ENCODE measurements at places on chromosomes 6 and 20.

DNA sequence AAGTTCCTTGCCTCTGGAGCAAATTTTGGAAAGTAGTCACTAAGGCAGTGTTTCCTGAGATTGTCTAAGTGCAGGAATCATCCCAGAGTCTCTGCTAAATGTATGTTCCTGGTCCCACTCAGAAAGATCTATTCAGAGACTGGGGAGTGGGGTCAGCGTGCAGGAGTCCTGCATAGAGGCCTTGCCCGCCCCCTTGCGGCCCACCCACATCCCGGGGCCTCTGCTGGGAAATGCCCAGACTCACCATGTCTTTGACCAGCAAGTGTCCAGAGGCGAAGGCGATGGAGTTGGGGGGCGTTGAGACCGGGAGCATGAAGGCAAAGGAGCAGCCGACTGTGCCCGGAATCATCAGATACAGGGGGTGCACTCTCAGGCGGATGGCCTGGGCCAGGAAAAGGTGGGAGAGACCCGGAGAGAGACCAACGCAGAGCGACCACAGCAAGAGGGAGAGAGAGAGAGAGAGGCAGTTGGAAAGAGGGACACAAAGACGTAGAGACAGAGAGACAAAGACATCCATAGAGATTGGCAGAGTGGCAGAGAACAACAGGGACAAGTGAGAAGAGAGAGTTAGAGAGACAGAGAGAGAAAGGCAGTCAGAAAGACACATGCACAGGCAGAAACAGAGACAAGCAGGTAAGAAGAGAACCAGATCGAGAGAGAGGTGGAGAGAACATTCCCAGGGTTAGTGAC lies 12.9 kb upstream of the OCSTAMP start:
- no peak for DNase-seq

- no peak for DNase-seq
These were observed 65.2 kb downstream of the CDS2 start for GRCh38 chr20:5191829-5192569.

DNA sequence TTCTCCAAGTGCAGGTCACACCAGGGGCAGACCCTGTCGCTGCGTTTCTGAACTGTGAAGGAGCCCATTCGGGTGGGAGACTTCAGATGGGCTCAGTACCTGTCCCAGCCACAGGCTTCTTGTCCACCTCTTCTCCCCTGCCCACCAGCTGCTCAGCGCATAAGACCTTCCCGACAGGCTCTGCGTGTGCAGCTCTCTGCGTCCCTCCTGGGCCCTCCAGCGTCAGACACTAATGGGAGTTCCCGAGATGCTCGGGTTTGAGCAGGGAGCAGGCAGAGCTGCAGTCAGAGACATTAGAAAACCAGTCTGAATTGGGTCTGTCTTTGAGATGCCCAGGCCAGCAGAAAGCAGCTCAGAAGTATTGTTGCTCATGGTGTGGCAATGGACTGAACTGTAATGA lies 50.4 kb downstream of the TCP11 start:
- DNase-seq = no peak

GRCh38 chr20:8036771-8037170 lies 17.2 kb upstream of the TMX4 start:
- no peak for DNase-seq

DNA sequence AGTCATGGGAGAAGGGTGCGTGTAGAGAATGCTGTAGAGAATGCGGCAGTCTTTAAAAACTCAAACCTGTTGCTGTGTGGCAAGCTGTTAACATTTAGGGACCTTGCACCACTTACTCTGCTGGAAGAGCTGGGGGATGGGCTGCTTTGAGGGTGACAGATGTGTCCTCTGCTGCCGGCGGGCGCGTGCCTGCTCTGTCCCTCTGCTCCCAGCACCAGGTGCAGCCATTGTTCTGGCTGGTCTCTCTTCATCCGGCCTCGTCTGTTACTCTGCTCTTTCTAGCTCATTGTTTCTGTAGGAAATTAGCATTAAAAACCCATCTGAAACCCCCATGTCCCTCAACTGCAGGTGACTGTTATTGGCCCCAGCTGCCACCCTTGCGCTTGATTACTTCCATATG lies 78.5 kb downstream of the CBFA2T2 start:
- DNase-seq = no peak

DNA sequence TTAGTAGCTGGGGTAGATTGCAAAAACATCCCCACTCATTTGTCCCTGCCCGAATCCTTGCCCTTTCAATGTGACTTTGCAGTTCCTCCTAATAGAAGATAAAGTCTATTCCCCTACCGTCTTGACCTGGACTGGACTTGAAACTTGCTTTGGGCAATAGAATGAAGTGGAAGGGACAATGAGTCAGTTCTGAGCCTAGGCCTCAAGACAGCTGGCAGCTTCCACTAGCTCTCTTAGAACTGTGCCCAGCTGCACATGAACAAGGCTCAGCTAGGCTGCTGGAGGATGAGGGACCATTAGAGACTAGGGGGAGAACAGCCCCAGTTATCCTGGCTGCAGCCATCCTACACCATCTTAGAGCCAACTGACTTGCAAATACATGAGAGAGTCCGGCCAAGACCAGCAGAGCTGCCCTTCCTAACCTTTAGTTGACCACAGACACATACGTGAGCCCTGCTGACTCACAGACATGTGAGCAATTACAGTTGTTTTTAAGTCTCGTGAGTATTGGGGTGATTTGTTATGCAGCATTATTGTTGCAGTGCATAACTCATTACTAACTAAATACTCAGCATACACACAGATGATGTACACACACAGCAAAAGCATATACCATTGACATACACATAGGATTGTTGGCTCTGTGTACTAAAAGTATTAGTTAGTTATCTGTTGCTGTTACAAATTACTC lies 105.5 kb downstream of the DHX35 start:
- DNase-seq = no peak

- no peak for DNase-seq
These were observed 135.9 kb downstream of the KHDRBS2 start for GRCh38 chr6:62150048-62150663.

- no peak for DNase-seq
These were observed 78.6 kb downstream of the GCLC start for GRCh38 chr6:53466257-53466656.

DNA sequence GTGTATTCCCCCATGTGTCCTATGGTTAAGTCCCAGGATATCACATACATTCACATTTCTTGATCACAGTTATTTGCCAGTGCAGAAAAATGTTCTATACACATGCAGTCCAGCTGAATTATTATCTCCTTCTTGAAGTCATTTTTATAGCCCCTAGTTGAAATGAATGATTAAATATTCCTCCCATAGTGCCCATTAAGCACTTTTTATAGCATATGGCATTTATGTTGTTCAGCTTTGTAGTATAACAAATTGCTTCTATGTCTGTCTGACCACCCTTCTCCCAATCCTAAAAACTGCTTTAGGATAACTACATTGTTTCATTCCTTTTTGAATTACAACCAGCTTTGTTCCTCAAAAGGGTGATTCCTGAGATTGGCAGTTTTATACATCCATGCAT lies 123.5 kb downstream of the ADGRB3 start:
- no peak for DNase-seq

DNA sequence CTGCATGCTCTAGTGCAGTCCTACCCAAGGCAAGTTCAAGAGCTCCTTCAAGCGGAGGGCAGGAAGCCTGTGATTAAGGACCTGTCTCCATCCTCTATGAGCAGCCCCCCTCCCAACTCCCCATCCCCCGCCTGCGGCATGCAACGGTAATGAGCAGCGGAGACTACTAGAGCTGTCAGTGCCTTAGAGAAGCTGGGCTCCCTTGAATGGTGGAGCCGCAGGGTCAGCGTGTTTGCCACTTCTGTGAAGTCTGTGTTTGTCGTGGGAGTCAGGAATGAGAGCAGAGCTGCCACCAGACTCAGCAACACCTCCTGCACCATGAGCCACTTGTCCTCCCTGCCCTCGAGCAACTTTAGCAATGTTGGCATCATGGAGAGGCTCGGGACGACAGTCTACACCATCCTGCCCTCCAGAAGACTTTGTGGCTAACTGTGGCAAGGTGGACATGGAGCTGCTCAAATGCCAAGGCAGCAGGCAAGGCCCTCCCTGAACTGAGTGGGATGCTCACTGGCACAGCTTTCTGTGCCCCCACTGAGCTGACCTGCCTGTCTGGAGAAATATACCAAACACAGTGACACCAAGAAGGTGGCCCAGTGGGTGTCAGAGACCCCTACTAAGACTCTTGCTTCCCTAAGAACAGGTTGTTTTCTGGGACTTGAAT lies 23.8 kb upstream of the SYNDIG1 start:
- DNase-seq = no peak

DNA sequence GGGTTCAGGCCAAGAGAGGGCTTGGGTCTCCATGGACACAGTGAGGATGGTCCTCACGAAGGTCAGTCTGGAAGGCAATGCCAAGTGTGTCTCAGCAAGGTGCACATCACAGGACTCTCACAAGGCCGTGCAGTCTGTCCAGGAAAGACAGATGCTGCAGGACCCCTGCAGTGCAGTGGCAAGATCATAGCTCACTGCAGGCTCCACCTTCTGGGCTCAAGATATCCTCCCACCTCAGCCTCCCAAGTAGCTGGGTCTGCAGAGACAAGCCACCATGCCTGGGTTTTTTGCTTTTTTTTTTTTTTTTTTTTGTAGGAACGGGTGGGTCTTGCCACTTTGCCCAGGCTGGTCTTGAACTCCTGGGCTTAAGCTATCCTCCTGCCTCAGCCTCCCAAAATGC lies 26.4 kb downstream of the ZMYND8 start:
- no peak for DNase-seq

DNA sequence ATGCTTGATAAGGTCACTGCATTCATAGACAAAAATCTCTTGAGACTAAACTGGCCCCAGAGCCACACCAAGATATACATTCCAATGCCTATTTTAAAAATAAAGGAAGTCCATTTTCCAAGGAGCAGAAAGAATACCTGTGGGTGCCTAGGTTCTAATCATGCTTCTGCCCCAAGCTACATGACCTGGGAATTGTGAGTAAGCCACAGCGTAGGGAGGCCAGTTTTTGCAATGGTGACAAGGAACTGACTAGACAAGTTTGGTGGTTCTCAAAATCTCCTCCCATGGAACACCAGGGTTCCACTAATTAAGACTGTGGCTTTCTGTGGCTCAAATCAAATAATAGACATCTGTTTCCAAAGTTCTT lies 83.3 kb downstream of the GMDS start:
- no peak for DNase-seq

GRCh38 chr6:47358440-47359225 lies 48.9 kb upstream of the TNFRSF21 start:
- no peak for DNase-seq

DNA sequence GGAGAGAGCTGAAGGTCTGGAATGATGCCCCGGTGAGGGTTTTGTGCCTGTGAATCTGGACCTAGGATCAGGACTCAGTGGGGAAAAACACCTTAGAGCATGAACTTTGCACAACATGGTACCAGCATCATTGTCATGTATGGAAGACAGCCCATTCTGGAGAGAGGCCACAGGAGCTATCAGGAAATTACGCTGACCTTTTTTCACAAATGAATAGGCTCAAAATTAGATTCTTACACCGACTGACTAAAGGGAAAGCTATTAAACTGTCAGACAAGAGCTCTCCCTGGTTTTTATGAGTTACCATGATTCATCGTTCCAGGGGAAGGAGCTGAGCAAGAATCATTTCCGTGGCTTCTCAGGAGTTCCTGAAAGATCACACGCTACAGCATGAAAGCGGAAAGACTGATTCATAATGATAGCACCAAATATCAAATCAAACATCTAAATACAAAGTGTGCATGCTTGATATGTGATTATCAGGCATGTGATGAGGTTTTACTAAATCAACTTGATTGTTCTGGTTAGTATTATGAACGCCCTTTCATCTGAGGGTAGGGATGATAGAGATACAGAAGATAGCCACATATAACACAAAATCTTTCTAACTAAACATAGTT lies 224.9 kb upstream of the SMLR1 start:
- no peak for DNase-seq

GRCh38 chr6:43181942-43182860 lies at the start of gene CUL9:
CUL9 (plus strand) TSS chr6:43182196; CDS start chr6:43184311, 2,115 bp downstream.
- no peak for DNase-seq

- no peak for DNase-seq
These were observed 158.3 kb downstream of the DLL1 start for GRCh38 chr6:170132561-170132991.

DNA sequence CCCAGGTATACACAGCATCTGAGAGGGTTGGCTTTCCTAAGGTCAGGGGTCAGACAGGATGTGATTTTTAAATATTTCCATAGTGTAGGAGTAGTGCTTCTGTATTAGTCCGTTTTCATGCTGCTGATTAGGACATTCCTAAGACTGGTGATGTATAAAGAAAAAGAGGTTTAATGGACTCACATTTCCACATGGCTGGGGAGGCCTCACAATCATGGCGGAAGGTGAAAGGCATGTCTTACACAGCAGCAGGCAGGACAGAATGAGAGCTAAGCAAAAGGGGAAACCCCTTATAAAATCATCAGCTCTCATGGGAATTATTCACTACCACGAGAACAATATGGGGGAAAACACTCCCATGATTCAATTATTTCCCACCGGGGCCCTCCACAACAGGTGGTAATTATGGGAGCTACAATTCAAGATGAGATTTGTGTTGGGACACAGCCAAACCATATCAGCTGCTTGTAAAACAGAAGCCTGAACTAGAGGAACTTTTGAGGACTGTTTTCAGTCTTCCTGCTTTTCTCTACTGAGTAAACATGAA lies 91.0 kb upstream of the MEI4 start:
- DNase-seq = no peak

GRCh38 chr6:104986625-104987024 lies 29.7 kb downstream of the LIN28B start:
- no peak for DNase-seq

DNA sequence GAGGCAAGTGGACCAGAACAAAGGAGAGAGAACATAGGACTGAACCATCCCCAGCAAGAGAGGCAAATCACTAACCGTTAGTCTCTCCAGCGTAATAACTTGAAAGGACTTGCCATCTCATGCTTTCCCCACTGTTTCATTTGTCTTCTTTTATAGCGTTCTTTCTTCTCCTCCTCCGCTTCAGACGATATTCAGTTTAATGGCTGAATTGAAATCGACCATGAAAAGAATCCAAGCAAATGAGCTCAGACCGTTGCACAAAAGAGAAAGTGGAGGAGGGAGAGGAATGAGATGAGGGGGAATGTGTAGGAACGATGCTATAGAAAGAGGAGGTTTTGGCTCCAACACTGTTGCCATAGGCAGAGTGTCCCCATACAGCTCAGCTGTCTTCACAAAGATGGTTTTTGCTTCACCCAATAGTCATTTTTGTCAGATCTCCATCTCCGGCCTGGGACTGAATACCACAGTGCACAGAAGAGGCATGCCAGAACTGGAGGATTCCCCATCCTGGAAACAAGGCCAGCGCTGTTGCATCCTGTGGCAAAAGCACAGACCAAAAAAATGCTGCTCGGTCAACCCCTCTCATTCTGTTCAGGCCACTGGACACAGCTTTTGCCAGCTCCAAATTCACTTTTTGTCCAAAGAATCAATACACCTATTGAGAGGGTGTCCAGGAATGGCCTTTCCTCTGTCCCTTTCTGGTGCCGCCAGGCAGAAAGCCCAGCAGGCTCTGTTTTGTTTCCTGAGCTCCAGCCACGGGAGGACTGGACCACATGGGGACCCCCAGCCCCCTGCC lies 176.1 kb downstream of the ID4 start:
- no peak for DNase-seq

DNA sequence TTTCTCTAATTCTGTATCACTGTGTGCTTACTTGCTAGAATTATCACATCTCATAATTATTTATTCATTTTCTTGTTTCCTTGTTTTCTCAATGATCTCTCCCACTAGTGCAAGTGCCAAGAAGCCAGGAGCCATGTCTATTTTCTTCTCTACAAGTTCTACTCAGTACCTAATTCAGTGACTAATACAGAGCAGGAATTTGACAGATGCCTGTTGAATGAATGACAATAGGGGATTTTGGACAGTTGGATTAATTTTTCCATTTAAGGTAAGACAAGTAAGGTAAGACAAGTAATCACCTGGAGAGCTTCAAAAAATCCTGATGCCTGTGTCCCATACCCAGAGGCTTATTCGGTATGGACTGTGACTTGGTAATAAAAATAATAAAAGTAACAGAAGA lies 81.0 kb downstream of the EDN1 start:
- DNase-seq = no peak

All from GOT3 (cell line).